ENCODE measurements at places on chromosomes 3 and 15.

DNA sequence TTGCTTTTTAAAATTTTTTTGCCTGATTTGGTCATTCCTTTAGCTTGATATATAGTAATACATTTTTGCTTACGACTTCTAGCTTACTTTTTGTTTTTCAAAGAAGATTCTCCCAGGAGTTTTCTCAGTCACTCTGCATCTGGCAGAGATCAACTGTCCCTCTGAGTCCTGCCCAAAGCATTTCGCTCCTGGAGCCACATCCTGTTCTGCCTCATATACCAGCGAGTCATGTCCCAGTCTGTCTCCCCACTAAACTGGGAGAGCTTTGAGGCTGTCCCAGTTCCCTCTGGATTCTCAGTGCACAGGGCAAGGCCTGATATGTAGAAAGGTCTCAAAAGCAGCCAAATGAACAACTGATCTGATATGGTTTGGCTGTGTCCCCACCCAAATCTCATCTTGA, 326.3 kb downstream of the ARRDC4 start:
- DNase-seq: no peak

GRCh38 chr15:70262591-70263274, 165.0 kb upstream of the TLE3 start:
- no peak for DNase-seq

GRCh38 chr15:88657326-88658069, 18.7 kb downstream of the ISG20 start:
- DNase-seq: no peak

DNA sequence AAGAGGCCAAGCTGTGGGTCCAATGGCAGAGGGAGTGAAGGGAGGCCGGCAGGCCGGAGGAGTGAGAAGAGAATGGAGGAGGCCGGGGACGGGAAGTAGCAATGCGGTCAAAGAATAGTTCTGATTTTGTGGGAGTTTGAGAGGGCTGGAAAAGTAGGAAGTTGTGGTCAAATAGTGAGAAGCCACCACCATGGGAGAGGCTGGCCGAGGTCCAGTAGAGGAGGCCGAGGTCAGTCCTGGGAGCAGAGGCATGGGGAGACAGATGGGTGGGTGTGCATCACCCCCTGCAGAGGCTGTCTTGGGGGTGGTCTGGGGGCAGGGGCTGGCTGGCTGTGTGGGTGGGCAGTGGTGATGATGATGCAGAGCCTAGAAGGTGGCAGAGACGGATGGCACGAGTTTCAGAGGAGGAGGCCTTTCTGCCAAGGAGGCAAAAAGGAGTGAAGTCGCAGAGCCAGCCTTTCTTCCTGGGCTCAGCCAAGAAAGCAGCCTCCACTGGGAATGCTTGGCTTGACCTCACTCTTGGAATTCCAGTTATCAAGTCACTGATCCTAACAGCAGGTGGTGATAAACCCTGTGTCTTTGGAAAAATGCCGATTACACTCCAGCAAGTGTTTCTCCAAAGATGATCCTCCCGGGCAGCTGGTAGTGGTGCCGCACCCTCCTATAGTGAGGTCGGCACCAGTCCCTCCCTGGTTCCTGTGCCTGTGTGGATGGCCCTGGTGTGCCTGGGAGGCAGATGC, 57.3 kb downstream of the ARNT2 start:
- no peak for DNase-seq

GRCh38 chr3:97830638-97831037, 8.8 kb downstream of the CRYBG3 start:
- DNase-seq: no peak

GRCh38 chr15:77329202-77329601, 90.7 kb downstream of the PEAK1 start:
- no peak for DNase-seq

GRCh38 chr3:32239307-32240158, 1.1 kb downstream of the CMTM8 start:
- DNase-seq: peak; percentile 28

DNA sequence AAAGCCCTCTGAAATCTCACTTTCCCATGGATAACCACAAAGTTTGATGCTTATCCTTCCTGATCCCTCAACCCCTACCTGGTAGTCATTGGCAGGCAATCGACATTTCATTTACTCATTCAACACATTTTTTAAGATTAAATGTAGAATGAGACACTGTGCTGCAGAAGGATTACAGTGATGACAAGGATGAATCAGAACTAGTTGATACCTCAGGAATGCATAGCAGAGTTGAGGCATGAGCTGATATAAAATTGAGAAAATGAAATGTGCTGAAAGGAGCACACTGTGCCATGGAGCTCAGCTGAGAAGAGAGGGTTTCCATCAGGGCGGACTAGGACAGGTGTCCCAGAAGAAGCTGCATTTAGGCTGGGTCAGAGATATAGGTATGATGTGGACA, 48.9 kb upstream of the ACTL6A start:
- no peak for DNase-seq

- DNase-seq: no peak
Measured at GRCh38 chr15:70133296-70133695, 35.6 kb upstream of the TLE3 start.

- peak; percentile 95 for DNase-seq
Measured at GRCh38 chr15:84981054-84981710, 474 bp upstream of the PDE8A start.
